CD4-positive, alpha-beta T cell treated with Interleukin-15 for 4 hours (primary cell): ENCODE measurements at places on chromosomes 11 and 22.

- DNase-seq: no peak
Observed at GRCh38 chr11:110968348-110969062, 256.3 kb upstream of the ARHGAP20 start.

DNA sequence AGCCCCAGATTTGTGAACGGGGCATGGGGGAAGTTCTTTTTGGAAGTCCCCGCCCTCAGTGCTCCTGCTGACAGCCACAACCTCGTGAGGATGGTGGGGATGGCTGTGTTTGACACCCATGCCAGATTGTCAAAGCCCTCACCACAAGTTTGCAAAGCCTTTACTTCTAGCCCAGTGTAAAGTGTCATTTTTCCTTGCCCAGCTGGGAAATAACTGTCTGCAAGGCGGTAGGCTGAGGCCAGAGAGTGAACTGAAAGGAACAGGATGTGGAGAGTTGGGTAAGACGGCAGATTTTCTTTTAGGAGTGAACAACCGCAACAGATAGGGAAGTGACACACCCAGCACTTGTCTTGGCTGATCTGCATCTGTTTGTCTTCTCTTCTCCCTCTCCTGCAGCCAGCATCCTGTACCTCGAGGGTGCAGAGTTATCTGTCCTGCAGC lies 13.6 kb downstream of the IL17RA start:
- DNase-seq: peak; percentile 32

GRCh38 chr11:2363577-2364370 lies 13.3 kb upstream of the CD81 start:
- no peak for DNase-seq

GRCh38 chr22:42202669-42203068 lies 67.8 kb downstream of the TCF20 start:
- peak; percentile 61 for DNase-seq

DNA sequence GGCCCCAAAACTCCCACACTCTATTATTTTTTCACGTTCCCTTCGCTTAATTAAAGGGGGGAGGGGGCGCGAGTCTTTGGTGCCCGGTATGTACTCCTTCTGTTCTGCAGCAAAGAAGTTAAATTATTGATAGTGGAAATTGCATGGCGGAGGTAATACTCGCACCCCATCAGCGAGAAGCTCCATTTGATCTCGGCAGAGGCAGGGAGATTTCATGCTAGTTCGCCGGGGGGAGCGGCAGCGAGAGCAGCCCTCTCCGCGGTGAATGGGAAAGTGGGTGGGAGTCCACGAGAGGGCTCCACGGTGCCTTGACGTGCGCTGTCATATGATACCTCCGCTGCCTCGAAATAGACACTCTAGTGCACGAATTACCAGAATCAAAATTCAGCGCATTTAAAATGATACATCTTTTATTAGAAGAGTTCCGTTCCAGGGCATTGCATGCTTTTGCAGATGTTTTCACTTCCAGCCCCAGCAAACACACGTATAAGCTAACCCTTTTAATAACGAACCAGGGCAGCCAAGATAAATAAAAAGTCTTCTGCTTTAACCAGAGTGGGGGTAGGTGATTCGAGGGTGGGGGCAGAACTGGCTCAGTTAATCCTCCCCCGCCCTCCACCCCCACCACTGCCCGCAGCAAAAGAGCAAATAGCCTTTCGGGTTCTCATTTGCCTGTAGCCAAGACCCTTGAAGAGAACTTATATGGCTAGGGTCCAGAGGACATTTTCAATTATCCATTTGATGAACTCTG lies 1.3 kb upstream of the BDNF start:
- no peak for DNase-seq

DNA sequence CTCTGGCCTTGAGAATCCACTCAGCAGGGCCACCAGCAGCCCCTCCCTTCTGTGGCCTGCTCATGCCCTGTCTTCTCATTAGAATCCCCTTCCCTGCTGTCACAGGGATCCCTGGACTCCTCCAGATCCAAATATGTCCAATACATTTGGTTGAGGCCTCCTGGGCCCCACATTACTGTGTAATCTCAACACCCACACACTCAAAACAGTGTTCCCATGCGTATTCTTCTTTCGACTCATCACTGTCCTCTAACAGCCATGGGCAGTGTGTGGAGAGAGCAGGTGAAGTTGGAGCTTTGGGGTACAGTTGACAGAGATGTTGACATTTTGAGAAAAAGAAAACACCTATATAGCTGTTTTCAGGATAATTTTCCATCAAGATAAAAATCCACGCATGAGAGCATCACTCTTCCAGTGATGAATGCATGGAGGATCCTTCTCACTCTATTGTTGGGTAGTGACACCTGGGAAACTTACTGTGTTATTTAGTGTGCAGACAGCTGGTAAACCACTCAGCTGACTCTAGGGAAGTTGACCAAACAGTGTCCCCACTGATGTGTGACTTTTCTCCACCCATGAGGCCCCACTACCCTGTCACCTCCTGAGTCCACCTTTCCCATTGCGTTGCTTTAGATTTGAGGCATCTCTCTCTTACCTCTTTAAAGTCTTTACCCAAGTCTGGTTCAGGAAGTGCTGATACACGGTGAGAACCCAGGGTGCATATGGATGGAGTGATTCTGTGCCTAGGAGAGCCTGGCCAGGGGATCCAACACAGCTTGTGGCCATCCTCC lies 28.7 kb upstream of the VPREB1 start:
- no peak for DNase-seq

GRCh38 chr11:16028419-16028818 lies 327.9 kb downstream of the SOX6 start:
- DNase-seq: no peak

DNA sequence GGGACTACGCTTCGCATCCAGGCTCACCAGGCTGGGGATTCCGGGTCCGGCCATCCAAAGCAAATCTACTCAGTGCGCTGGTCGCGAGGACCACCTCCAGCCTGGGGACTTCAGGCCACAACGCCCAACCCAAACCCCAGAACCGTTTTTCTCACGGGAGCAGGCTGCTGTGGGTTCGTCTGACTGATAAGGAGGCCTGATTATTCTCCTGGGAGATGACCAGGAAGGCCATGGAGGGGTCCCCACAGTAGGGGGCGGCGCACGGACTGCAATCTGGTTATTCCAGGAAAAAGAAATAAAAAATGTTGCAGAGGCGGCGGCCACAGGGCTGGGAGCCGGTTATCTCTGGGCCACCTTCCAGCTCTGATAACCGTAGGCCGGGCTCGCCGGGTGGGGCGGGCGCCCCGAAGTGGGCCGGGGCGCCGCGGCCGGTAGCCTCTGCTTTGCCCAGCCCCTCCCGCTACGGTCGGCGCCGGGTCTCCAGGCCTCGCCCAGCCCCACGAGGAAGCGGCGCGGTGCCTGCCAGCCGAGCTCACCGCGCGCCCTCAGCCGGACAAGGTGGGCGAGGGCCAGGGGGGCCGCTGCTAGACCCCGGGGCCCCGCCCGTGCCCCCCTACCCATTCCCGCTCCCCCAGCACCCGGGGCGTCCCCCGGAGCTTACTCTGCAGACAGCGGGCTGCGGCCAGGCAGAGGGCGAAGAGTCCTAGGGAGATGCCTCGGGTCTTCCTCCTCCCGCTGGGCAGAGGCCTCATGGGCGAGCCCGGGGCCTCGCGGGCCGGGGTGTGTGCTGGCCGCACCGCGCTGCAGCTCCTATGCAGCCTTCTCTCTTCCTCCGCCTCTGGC lies 446 bp downstream of the VSTM5 start:
- no peak for DNase-seq

GRCh38 chr11:105799263-105799662 lies 189.4 kb downstream of the GRIA4 start:
- DNase-seq: no peak

GRCh38 chr11:108392353-108392752 lies 75.0 kb downstream of the C11orf65 start:
- no peak for DNase-seq

DNA sequence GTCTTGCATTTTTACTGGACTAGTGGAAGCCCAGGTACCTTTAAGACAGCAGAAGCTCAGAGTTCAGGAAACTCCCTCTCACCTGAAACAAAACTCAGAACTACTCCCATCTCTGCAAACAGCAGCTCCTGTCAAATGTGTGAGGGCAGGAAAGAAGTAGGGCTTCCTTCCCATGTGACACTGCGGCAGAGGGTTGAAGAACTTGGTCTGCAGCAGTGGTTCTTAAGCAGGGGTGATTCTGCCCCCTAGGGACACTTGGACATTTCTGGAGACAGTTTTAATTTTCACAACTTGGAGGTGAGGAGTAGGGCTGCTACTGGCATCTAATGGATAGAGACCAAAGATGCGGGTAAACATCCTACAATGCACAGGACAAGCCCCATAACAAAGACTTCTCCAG lies 63.4 kb downstream of the RCN1 start:
- no peak for DNase-seq

GRCh38 chr11:115349335-115350017 lies 154.7 kb downstream of the CADM1 start:
- no peak for DNase-seq

GRCh38 chr11:57406337-57406904 lies 16.0 kb upstream of the PRG2 start:
- DNase-seq: no peak

- DNase-seq: peak; percentile 10
Observed at GRCh38 chr11:13183094-13183825, 94.3 kb upstream of the BMAL1 start.

GRCh38 chr11:123590296-123590912 lies 64.0 kb downstream of the SCN3B start:
- DNase-seq: no peak

GRCh38 chr22:23093051-23093788 lies 22.9 kb downstream of the GNAZ start:
- DNase-seq: no peak

- DNase-seq: no peak
Observed at GRCh38 chr11:68153742-68154141, 32.6 kb upstream of the CHKA start.

GRCh38 chr11:102254047-102254446 lies 63.2 kb upstream of the BIRC3 start:
- no peak for DNase-seq

DNA sequence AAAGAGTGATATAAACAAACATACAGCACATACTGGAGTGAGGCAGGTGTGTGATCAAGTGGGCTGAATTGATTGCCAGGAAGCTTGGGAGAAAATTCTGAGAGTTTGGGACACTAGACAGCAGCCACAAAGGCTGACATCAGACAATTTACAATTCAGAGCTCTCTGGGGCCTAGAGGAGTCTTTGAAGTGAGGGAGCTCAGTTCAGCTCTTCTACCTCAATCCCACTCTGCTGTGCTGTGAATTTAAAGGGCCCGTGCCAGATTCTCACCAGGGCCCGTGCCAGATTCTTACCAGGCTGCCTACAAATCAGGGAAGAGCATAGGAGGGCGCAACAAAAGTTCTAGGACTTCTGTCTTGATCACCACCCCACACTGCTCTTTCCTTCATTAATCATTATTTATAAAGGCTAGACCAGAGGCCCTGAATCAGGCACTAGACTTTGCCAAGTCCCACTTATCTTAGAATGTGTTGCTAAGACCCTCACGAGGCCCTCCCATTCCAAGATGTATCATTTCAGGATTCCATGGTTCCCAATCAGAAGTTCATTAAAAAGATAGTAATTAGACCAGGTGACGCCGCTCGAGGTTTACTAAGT lies 112.4 kb downstream of the KIRREL3 start:
- DNase-seq: no peak

DNA sequence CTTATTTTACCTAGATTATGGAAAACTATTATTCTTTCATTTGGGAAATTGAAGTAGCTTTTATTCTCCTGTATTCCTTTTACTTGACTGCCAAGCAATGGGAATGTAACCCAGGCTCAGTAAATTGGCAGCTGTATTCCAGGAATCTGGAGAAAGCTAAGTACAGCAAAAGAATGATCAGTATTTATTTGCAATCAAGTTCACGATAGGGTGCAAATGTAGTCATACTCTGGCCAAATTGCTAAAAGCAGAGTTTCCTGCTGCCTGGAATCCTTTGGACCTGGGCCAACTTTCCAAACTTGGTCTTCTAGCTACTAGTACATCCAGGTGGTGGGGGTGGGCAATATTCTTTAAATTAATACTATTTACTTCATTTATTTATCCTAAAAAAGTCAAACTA lies 286.0 kb upstream of the CTSC start:
- DNase-seq: no peak

DNA sequence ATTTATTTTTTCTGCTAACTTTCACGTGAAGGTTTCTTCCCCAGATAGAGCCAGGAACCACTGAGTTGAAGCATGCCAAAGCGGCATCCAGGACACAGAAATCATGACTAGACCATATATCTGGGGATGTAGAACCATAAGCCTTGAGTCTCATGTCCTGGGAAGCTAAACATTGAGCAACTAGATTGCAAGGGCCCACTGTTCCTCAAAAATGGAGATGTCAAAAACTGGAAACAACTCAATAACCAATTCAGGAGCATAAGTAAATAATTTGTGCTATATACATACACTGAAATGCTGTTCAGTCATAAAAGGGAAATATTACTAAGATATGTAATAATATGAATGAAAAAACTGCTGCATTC lies 29.0 kb upstream of the CARD16 start:
- no peak for DNase-seq

DNA sequence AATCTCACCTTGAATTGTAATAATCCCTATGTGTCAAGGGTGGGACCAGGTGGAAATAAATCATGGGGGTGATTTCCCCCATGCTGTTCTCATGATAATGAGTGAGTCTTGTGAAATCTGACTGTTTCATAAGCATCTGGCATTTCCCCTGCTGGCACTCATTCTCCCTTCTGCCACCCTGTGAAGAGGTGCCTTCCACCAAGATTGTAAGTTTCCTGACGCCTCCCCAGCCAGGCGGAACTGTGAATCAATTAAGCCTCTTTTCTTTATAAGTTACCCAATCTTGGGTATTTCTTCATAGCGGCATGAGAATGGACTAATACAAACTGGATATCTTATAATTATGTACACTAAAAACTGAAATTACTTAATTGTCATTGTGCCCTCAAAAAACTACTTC lies 189.2 kb upstream of the API5 start:
- no peak for DNase-seq

DNA sequence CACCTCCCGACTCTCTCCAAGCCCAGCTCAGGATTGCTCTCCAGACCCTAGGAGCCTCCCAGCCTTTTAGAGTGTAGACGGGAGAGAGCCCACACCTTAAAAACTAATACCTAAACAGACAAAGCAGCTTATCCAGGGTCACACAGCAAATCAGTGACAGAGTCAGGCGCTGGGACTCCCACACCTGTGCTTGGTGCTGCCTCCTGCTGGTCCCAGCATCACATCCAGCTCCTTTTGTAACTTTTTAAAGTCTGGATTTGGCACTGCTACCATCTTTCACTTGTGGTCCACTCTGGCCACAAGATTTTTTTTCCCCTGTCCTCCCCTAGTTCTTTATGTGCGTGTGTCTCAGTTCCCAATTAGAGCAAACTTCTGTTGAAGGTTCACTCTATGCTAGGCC lies 4.7 kb downstream of the ANO1 start:
- DNase-seq: no peak

GRCh38 chr11:131693756-131694155 lies 323.3 kb downstream of the NTM start:
- no peak for DNase-seq

GRCh38 chr11:128206461-128206860 lies 380.9 kb downstream of the ETS1 start:
- DNase-seq: no peak

DNA sequence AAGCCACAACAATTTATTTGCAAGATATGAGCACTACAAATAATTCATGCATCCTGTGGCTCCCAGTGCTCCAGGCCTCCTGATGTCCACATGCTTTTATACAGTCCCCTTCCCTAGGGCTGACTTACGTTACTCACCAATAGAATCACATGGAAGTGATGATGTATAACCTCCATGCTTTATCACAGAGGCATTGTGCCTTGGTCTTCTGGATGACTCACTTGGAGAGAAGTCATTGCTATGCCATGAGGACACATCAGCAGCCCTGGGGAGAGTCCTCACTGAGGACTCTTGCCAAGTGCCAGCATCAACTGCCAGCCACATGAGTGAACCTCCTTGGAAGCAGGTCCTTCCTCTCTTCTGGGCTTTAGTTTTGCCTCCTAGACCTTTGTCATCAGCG lies 22.0 kb upstream of the IGSF9B start:
- DNase-seq: no peak
